ENCODE measurements at places on chromosomes 2 and 18. TPM values are rescaled to one million over a fixed set of nuclear protein-coding genes. Genes with fewer than 3 reads are reported as not detected.

GRCh38 chr2:119366161-119366648, 429 bp downstream of the C2orf76 start:
- no peak for DNase-seq

DNA sequence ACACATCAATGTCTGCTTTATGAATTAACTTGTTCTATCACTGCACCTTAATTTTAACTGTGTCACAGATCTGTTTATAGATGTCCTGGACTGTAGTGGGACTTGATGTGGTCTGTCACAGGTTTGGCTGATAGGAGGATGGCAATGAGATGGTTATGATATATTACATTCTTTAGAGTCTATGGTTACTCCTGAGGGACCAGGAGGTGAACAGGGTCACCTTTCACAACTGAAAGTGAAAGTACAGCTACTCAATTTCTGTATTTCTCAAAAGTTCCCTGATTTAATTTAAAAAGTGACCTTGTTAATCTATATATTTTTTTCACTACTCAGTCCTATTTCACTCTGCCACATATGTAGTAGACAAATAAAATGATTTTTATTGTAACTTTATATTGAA, 1284.1 kb upstream of the GYPC start:
- DNase-seq = no peak

- no peak for DNase-seq
Observed at GRCh38 chr2:10984418-10985135, 72.8 kb downstream of the KCNF1 start.

DNA sequence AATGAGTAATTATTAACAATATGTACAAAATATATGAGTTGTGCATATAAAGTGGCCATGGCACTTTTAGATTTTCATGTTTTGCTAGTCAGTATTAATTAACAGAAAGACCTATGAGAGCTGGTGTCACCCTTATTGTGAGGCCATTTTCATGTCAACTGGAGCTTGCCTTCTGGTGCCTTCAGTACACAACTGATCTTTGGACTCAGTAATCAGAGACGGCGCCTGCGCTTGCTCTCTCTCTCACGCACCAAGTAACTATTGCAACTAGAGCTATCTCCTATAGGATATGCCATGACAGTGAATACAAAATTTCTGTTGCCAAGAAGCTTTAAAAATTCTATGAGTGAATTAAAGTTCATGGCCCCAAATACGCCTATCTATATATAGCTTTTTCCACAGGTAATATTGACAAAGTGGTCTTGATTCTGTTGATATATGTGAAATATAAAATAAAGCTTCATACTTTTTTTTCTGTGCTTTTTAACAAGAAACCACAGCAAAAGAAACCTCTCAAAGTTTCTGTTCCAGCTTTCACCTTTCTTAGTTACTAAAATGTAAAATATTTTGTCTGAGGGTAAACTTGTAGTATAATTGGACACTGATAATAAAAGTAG, 2.9 kb downstream of the SERTAD2 start:
- no peak for DNase-seq

DNA sequence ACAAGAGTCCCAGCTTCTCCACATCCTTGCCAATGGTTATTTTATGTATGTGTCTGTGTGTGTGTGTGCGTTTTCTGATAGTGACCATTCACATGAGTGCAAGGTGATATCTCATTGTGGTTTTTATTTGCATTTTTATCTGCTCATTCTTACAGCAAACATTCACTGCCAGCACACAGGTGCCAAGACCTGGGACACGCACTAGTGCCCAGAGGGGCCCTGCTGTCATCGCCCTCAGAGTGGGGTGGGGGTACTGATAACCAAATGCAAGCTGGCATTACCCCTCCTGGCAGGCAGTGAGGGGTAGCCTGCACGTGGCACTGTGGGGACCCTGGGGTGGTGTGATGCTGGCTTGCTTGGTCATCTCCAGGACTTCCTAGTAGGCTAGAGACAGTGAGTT, 285.4 kb downstream of the LPIN1 start:
- DNase-seq = no peak

- no peak for DNase-seq
Observed at GRCh38 chr2:234919711-234920110, 32.1 kb upstream of the SH3BP4 start.

GRCh38 chr2:38690499-38691420, 24.8 kb downstream of the GALM start:
- DNase-seq = no peak

- DNase-seq = peak; percentile 36
Observed at GRCh38 chr2:871175-871727, 79.4 kb upstream of the SNTG2 start.

GRCh38 chr2:238289574-238289973, 1.2 kb upstream of the PER2 start:
- DNase-seq = no peak

DNA sequence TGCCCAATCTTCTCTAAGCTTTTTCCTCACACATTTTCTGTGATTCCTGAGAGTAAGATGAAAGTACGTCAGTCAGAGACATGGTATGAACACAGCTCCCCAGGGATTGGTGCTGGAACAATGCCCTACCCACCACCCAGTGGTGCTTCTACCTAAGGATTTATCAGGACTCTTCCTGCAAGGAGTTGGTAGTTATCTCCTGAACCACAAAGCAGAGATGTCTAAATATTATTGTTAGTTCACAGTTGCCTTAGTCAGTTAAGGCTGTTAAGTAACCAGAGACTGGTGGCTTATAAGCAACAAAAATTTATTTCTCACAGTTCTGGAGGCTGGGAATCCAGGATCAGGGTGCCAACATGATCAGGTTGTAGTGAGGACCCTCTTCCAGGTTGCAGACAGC, 60.3 kb upstream of the CCDC85A start:
- no peak for DNase-seq

GRCh38 chr18:13461936-13462335, 243.4 kb downstream of the LDLRAD4 start:
- DNase-seq = no peak

DNA sequence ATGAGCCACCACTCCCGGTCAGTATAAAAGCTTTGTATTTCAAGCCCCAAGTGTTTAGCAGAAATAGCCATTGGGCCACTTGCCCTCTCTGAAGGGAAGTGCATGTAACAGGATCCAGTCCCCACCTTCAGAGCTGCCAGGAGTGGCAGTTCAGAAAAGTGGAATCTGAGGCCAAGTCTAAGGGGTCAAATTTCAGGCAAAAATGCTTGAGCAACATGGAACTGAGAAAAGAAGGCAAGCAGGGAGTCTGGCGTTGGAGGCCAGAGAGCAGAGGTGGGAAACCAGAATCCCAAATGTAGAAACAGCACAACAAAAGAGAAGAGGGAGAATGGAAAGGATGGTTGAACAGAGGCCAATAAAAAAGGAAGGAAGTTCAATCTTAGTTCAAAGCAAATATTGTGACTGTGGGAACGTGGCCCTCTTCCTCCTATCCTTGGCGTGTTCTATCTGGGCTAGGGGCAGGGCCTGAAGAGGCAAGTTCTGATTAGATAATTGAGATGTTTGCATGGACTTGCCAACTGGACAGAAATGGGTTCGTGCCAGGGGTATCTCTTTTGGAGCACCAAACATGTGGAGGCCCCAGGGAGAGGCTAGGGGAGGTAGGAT, 102.2 kb downstream of the AP1S3 start:
- no peak for DNase-seq

DNA sequence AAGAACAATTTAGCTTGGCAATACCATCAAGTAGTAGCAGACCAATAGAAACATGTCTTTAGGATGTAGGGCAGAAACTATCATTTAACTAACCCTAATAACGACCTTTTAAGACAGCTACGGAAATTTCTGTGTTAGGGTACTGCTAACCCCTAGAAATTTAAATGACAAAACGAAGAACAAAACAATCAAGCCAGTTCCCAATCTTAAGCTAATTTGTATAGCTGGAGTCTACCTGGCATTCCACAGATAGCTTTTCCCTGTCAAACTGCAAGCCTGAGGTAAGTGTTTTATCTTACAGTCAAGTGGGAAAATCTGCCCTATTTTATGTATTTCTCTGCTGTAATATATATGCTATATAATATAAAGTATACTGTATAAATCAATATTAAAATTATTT, 37.6 kb upstream of the CDKL4 start:
- no peak for DNase-seq

DNA sequence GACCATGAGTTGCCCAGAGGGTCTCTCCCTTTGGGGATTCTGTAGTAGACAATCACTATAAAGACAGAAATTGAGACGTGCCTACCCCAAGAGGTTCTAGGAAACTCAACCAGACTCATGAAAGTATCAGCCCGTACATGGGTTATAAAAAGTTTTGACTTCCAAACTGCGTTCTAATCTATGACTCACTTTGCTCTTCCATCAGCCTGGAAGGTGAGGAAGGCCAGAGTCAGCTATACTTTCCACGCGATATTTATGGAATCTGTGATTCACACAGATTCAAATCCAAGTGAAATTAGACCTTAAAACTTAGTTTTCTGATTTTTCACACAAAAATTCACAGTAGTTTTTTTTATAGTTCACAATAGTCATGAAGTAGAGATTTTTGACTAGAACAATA, 7.7 kb upstream of the LYPD1 start:
- DNase-seq = no peak

DNA sequence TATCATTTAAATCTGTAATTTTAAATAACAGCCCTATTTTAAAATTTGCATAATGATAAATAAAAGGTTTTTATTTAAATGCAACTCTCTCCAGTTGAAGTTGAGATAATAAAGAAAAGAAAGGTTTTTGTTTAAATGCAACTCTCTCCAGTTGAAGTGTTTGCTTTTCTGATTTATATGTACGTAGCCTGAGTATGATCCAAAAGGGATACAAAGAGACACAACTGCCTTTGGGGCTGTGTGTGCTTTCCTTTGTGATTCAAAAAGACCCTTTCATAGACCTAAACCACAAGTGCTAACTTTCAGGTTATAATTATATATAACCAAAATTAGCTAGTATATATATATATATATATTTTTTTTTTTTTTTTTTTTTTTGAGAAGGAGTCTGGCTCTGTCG, 76.2 kb upstream of the MFF start:
- DNase-seq = no peak

- DNase-seq = no peak
Observed at GRCh38 chr18:69564602-69565001, 163.9 kb downstream of the DOK6 start.

DNA sequence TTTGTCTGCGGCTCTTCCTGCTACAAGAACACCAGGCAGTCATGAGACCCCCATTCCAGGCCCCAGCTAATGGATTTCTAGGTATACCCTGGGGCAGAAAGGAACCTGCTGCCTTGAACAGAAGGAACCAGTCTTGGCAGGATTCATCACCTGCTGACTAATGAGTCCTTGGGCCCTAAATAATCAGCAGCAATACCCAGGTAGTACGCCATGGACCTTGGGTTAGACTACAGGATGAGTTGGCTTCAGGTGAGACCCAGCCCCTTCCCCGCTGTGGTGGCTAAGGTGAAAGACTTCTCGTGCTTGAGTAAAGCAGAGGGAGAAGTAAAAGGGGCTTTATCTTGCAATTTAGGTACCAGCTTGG, 105.0 kb downstream of the SPIRE1 start:
- DNase-seq = no peak

DNA sequence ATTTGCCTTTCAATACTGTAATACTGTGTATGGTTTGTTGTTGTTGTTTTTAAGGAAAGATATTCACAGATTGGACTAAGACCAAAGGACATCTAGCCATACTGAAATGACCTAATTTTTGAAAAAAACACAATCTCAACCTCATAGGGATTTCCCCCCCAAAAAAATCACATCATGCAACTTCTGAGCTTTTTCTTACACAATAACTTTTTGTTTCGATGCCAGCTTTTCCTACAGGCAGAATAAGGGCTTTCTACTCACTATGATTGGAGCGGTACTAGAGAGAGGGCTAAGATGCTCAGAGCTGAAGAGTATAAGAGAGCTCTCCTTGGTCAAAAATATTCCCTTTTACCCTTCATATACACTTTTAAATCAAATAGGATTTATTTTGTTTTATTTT, 32.4 kb upstream of the SLC3A1 start:
- no peak for DNase-seq

DNA sequence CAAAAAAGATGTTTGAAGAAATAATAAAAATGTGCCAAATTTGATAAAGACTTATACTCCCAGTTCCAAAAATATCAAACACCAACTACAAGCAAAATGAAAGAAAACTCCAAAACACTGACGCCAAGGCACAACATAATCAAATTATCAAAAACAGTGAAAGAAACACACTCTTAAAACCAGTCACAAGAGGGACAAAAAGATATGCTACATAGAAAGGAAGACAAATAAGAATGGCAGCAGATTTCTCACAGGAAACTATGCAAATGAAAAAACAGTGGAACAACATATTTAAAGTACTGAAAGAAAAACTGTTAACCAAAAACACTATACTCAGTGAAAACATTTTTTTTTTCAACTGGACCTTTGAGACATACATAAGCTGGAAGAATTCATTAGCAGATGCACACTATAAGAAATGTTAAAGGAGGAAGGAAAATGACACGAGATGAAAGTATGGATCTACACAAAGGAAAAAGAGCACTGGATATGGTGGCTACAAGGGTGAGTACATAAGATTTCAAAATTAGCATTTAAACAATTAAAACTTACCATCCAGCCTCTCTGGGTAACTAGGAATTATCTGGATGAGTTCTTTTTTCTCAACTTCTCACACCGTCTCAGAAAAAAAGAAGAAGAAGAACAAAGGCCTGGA, 94.0 kb upstream of the ACVR1C start:
- DNase-seq = no peak

DNA sequence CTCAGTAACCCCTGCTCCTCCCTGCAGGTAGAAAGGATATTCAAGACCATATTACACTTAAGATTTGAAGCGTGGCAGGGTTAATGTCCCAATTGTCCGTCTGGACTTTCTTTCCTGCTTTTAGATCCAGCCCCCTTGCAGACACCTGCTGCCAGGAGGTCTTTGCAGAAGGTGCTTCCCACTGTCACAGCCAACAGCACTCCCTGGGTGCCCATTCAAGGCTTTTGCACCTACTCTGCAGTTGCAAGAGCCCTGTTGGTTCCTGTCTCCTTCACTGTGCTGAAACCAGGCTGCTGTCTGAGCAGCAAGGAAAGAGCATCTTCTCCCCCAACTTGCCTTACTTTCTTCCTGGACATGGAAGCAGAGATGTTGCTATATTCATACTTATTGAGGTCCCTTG, 1043.0 kb upstream of the POU3F3 start:
- no peak for DNase-seq

DNA sequence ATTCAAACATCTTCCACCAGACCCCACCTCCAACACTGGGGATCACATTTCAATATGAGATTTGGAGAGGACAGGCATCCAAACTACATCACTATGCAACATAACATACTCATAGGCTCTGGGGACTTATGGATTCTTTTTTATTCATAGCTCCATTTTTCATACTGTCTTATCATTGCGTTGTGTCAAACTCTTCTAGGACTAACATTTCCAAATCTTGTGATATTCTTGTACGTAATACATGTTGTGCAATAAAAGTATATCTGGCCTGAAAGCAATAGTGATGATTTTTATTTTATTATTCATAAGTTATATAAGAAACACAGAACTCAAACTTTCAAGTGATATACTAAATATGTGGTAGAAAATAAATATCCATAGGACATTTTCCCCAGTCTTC, 60.6 kb upstream of the ACTR3 start:
- no peak for DNase-seq

The TMEM37 gene
- 23.8 TPM for total RNA-seq

The TMEM178A gene
- 9.5 TPM for total RNA-seq
